Glomerular endothelial cell (primary cell): ENCODE measurements at places on chromosomes 6 and 20. TPM values are rescaled to one million over a fixed set of nuclear protein-coding genes. Genes with fewer than 3 reads are reported as not detected.

- DNase-seq = peak; percentile 68
Measured at GRCh38 chr6:14876778-14877613, 368.9 kb upstream of the JARID2 start.

- DNase-seq = no peak
Measured at GRCh38 chr6:34074064-34074742, 71.7 kb downstream of the GRM4 start.

DNA sequence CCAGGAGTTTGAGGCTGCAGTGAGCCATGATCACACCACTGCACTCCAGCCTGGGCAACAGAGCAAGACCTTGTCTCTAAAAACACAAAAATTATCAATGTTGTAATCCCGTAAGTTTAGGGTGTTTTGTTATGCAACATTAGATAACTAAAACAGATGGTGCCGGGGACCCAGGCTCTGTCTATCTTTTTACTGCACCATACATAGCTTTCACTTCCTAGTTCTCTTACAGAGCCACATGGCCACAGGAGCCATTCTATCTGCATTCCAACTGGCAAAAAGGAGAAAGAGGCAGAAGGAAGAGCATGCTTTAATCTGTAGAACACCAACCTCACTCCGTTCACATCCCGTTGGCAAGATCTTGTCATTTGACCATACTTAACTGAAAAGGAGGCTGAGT is 5.4 kb upstream of the TCF15 start:
- DNase-seq = no peak

DNA sequence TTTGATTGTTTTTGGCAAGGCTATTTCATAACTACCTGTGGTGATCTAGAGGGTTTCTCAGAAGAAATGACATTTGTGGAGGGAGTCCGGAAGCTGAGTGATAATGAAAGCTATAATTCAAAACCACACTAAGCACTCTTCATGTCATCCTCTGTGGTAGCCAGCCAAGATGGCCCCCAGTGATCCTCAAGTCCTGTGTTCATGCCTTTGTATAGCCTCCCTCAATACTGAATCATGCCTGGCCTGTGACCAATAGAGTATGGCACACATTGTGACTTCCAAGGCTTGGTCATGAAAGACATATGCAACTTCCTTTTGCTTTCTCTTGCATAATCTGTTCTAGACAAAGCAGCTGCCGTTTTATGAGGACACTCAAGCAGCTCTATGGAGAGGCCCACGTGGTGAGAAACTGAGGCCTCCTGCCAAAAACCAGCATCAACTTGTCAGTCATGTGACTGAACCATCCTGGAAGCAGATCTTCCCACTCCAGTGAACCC is 12.8 kb upstream of the DNAAF9 start:
- no peak for DNase-seq

- no peak for DNase-seq
Measured at GRCh38 chr6:37871616-37872372, 52.3 kb downstream of the ZFAND3 start.

Gene ADTRP
- total RNA-seq = 1.5 and 2.9 TPM in 2 replicates

Gene GTSF1L
- total RNA-seq = not detected in 2 replicates
